NAMALWA (cell line): ENCODE measurements at places on chromosomes 3 and 15.
A peak's percentile ranks its signal among the peaks of the same experiment; 100 is the strongest.

DNA sequence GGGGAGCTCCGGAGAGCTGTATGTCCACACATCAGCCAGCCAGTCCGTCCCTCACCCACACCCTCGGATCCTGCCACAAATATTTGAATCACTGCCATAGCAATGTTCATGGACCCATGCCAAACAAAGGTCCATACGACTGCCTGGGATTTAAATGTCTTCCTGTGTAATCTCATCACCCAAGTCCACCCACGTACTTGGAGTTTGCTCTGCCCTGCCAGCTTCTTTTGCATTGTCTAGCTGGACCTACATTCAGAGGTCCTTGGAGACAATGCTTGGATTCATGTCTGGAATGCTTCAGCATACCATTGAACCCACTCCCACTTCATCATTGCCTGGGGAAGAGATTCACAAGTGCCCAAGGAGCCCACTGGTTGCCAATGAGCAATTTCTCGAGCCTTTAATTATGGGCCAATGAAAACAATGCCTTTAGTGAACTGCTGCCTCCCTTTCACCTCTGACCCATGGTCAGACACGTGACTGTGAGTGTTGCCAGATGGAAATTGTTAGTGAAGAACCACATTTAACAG is 90.4 kb upstream of the PHLDB2 start:
- DNase-seq = no peak

DNA sequence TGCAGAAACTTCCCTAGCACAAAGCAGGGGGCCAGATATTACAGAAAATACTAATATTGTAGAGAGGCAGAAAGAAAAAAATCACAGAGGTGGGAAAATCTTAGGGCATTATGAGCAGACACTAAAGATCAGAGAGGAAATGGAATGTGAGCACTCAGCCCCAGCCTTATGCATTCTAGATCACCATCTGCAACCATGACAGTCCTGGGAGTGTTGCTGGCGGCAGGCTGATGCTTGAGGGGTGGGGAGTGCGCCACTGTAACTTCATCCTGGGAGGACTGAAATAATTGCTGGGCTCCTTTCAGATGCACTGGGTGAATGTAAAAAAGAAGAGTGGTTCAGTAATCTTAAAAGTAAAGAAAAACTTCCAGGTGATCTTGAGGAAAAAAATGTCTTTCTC is 427.6 kb upstream of the SEMA6D start:
- no peak for DNase-seq

- DNase-seq = peak; percentile 57
Measured at GRCh38 chr3:63067999-63068645, 192.9 kb upstream of the CADPS start.

DNA sequence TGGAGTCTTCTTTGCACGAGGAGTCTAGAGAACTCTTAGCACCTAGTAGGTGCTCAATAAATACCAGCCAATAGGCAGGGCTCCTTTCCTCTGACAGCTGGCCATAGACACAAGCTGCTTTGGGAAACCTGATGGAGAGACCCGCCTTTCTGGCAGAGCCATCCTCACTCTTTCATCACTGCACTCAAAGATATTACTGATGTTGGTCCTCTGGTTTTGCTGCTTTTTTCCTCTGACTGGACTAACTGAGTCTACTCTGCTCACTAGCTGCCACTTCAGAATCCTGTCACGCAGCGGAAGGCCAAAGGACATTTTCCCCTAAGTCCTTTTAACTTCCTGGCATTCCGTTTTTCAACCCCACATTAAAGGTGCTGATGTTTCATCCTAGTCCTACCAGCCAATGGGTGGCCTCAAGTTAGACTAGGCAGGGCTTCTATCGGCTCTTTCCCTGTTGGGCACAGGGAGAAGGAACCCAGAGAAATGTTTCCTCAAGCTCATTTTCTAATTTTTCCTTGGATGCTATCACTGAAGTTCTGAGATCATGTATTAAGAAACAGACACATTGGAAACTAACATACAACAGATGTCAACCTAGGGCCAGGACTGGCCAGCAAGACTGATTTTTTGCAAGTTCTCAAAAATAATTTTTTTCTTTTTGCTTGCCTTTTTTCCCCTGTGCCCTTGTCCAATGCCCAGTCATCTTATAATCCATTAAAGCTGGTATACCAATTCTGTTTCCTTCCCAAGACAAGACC is 132.8 kb upstream of the ICE2 start:
- no peak for DNase-seq

- no peak for DNase-seq
Measured at GRCh38 chr3:123602325-123602724, 17.5 kb upstream of the HACD2 start.

DNA sequence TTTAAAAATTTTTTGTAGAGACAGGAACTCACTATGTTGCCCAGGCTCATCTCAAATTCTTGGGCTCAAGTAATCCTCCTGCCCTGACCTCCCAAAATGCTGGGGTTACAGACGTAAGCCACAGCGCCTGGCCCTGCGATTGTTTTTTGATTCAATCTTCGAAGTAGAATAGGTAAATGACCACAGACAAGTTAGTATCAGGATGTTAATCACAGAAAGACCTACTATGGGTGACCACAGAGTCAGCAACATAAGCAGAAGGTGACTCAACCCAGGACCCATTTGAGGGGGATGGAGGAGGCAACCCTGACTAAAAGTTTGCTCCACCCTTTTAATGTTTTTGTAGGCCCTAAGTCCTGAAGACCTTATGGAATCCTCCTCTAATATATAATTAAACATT is 10.0 kb upstream of the USP3 start:
- DNase-seq = no peak

DNA sequence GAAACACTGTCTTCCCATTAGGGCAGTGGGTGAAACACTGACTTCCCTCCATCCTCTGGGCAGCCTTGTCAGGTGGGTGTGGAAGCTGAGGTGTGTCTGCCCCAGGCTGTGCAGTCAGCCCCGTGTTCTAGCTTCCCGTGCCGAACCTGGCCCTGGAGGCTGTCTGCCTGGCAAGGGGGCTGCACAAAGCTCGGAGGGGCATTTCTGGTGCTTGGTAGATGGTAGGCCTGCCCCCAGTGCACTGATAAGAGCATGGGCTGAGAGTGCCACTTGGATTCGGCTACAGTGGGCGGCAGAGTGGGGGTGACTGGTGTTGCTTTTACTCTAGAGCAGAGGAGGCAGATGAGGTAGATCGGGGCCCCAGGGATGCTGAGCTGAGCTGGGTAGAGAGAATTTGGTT is 21.3 kb downstream of the IGF1R start:
- no peak for DNase-seq

DNA sequence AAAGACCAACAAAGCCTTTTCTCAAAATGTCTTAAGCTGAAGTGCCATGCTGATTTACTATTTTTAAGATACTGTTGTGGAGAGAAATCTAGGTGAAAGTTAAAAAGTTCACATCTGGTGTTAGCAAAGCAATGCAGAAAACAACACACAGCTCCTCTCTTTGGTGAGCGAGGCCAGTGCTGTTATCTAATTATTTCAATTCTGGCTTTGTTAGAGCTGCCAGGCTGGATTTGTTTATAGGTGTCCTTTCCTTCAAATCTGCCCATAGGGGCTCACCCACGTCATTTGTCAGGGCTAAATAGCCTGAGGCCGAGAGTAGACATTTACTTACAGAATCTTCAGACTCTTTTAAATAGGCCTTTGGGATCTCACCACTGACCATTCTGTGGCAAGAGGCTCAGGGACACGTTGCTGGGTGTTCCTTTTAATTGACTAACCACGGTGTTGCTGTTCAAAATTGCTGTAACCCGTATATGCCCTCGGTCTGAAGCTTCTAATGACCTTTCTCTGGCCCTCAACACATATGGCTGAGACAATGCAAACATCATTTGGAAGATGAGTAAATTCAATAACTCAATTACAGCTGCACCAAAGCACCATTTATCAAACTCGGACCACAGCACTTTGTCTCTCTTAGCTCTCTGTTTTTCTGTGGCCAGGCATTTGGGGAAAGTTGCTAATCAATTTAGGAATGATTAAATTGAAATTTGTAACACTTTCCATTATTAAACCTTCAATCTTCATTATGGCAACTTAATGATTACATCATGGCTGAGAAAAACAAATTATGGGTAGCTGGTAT is 152.6 kb downstream of the PDZRN3 start:
- no peak for DNase-seq
